A549 treated with AZD2906 at 1 μM for 4 hours (cell line): ENCODE measurements at places on chromosomes 5 and 9. TPM values are rescaled to one million over a fixed set of nuclear protein-coding genes. Genes with fewer than 3 reads are reported as not detected.

The TMEM8B gene
- 2.4 to 3.5 TPM (median 3.4 TPM) in 5 replicates for total RNA-seq

The SURF4 gene
- total RNA-seq: 187 to 197 TPM (median 194 TPM) in 5 replicates

The GADD45G gene
- total RNA-seq: 0.11 to 0.76 TPM (median 0.39 TPM) in 5 replicates

The ZNG1A gene
- 24.2 to 25.9 TPM (median 24.6 TPM) in 5 replicates for total RNA-seq

The ECM2 gene
- 0.11 to 0.20 TPM (median 0.14 TPM) in 5 replicates for total RNA-seq

The SLC31A1 gene
- total RNA-seq: 16.9 to 21.8 TPM (median 17.7 TPM) in 5 replicates

The F2R gene
- 40.6 to 60.8 TPM (median 54.5 TPM) in 5 replicates for total RNA-seq

The SOX30 gene
- 0.03 TPM in 1 of 5 replicates, not detected in the others for total RNA-seq

The CFAP77 gene
- total RNA-seq: 0.05 to 0.33 TPM (median 0.15 TPM) in 5 replicates

The PAX5 gene
- 0.01 to 0.09 TPM (median 0.03 TPM) in 5 replicates for total RNA-seq

The IL3 gene
- total RNA-seq: not detected in 5 replicates

The ARHGEF39 gene
- total RNA-seq: 11.1 to 18.8 TPM (median 16.6 TPM) in 5 replicates

The MELK gene
- 64.0 to 81.5 TPM (median 68.7 TPM) in 5 replicates for total RNA-seq
